ENCODE measurements at places on chromosomes 7 and 10.

GRCh38 chr10:84179059-84179710 is 5.6 kb downstream of the GPR15LG start:
- DNase-seq, result peak; percentile 68

DNA sequence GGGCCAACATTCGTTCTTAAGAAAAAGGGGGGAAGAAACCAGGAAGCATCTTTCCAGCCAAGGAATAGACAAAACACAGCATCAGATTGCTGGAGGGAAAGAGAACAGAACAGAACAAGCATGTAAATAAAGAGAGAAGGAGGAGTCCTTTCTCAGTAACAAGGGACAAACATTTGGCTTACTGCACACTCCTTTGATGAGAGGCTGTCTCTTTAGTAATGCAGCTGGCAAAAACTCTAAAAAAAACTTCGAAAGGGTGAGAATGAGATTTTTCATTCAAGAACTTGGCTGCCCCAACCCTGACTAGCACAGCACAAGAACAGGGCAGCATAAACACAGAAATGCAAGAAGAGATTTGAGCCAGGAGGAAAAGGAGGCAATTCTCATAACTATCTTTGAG is 38.9 kb upstream of the IL6 start:
- no peak for DNase-seq

GRCh38 chr10:44435196-44435595 is 50.3 kb upstream of the CXCL12 start:
- DNase-seq, result no peak

- DNase-seq, result no peak
Measured at GRCh38 chr7:101743995-101744360, 73.4 kb upstream of the CUX1 start.

GRCh38 chr10:58577437-58577777 is 64.7 kb downstream of the BICC1 start:
- peak; percentile 58 for DNase-seq

- no peak for DNase-seq
Measured at GRCh38 chr7:2737771-2738540, 50.0 kb downstream of the AMZ1 start.

GRCh38 chr7:2466675-2467074 is 9.5 kb downstream of the GRIFIN start:
- no peak for DNase-seq

DNA sequence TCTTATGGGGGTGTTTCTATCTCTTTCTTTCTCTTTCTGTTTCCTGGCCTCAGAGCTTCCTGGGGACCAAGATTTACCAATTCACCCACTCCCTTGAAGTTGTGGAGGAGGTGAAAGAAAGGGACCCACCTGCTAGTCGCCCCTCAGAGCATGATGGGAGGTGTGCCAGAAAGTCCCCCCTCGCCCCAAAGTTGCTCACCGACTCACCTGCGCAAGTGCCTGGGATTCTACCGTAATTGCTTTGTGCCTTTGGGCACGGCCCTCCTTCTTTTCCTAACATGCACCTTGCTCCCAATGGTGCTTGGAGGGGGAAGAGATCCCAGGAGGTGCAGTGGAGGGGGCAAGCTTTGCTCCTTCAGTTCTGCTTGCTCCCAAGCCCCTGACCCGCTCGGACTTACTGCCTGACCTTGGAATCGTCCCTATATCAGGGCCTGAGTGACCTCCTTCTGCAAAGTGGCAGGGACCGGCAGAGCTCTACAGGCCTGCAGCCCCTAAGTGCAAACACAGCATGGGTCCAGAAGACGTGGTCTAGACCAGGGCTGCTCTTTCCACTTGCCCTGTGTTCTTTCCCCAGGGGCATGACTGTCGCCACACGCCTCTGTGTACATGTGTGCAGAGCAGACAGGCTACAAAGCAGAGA is 12.2 kb downstream of the AQP1 start:
- DNase-seq, result no peak

GRCh38 chr7:133139801-133140200 is 57.9 kb upstream of the CHCHD3 start:
- DNase-seq, result no peak

DNA sequence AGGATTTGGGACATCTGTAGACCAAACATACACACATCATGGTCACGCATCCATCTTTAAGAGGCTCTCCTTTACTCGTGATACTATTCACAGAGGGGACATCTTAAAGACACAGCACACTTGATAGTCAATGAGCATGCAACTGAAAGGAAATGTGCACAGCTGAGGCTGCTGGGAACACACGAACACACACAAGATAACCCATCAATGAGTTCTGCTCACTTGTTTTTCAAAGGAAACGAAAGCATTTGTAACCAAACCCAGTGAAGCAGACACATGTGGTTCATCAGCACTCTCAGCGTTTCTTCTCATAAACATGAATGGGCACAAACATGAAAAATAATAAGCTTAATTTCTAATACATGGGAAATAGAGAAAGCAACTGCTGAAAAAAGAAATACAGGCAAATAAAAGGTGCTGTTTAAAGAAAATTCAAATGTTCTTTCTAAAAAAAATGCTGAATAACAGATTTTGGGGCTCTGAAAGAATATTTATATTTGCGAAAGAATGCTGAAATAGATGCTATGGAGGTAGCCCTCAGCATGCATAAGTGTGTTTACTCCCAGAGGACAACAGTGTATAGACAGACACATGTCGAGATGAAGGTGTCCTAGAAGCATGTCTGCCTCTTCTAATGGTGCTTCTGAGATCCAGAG is 59.7 kb upstream of the LAMB4 start:
- DNase-seq, result no peak

DNA sequence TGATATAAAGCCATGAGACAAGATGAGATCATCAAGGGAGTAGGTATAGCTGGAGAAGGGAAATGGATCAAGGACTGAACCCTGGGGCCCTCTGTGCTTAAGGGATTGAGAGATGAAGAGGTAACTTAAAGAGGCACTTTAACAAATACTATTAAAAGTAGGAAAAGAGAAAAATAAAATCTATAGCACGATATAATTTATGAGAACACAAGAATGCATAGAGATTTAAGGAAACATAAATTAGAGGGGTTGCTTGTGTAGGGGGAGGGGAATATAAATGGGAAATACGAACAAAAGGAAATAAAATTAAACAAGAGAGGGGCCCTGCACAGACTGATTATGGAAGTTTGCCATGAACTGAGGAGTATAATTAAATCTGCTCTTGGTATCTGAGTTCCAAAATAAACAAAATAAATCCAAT is 15.6 kb upstream of the LRRC17 start:
- no peak for DNase-seq

DNA sequence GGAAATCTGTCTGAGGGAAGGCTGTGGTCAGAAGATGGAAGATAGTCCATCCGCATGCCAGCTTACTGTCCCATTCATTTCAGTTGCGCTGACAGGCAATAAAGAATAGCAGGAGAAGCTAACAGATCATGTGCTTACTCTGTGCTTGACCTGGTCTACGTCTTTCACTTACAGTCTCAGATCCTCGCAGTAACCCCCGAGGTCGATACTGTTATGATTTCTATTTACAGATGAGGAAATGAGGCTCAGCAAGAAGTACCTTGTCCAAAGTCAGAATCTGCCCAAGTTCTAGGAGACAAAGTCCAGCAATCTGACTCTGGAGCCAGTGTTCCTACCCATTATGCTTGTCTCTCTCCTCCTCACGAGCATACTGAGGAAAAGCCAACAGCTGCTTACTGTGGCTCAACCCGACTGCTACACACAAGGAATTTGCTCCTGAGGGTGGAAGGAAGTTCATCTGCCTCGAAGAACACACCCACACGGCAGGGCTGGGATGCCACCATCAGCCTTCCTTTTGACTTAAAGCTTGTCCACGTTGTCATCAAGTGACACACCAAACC is 74.2 kb downstream of the MINPP1 start:
- peak; percentile 57 for DNase-seq

DNA sequence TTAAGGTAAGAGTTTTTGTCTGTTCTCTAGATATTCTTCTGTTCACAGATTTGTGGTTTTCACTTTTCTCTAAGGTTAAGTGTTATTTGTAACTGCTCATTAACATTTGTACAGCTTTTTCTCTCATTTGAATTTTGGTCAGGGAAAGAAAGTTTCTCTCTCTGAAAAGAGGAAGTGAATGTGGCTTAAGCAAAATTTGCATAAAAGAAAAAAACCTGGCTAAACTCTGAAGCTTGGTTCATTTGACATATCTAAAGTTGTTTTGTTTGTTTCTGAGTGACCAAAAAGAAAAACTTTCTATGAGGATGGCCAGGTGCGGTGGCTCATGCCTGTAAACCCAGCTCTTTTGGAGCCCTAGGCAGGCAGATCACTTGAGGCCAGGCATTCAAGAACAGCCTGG is 22.0 kb upstream of the SLC26A4 start:
- DNase-seq, result no peak

DNA sequence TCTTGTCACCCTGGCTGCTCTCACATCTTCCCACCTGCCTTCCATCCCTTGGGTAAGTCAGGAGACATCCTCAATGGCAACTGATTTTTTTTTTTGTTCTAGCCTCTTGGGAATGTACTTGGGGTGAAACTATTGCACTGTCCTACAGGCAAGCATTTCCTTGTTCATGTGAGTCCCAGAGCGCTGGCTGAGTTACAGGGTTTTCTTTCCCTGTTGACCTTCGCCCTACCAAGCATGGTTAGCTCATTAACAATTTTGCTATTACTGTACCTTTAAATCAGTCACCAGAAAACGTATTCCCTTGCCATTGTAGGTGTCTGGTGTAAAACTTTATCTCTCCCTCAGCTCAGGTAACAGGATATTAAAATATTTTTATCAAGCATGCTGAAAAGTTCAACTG is 98.9 kb downstream of the PRLHR start:
- DNase-seq, result no peak

GRCh38 chr7:103597606-103598005 is 151.6 kb upstream of the SLC26A5 start:
- DNase-seq, result no peak

- DNase-seq, result peak; percentile 5
Measured at GRCh38 chr7:94511718-94512117, 2.1 kb downstream of the CASD1 start.

- no peak for DNase-seq
Measured at GRCh38 chr10:114603948-114604347, 54.1 kb downstream of the ABLIM1 start.

GRCh38 chr10:1150638-1150955 is 94.4 kb downstream of the WDR37 start:
- no peak for DNase-seq

DNA sequence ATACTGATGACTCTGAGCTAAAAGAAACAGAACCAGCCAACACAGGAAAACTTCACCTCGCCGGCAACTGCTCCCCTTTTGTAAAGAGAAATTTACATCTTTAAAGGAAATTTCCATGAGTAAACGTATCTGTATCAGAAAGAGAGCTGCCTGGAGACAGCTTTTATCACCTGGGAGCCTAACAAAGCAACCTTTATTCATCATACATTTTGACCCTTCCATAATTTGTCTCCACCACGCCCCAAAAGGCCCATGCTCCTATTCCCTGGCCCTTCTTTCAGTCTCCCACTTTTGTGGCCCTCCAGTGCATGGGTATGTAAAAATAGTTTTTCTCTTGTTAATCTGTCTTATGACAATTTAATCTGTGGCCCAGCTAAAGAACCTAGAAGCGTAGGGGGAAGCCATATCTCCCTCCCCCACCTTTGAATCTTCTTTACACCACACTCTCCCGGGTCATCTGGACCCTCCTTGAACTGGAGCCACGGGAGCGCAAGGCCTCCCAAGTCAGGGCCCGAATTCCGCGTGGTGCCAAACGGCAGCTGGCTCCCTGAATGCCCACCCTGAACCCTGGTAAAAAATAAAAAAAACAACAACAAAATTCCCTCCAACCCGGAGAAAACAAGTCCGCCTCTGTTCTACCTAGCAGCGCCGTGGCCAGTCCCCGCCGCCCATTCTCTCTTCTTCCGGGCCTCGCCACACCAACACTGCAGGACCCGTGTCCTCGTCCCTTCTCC is 15.4 kb upstream of the FKBP9 start:
- no peak for DNase-seq

- no peak for DNase-seq
Measured at GRCh38 chr10:79360499-79361342, 13.5 kb downstream of the PPIF start.

- no peak for DNase-seq
Measured at GRCh38 chr7:77710861-77711260, 14.6 kb downstream of the RSBN1L start.

- DNase-seq, result peak; percentile 79
Measured at GRCh38 chr7:32091608-32092210, 21.5 kb upstream of the PDE1C start.

DNA sequence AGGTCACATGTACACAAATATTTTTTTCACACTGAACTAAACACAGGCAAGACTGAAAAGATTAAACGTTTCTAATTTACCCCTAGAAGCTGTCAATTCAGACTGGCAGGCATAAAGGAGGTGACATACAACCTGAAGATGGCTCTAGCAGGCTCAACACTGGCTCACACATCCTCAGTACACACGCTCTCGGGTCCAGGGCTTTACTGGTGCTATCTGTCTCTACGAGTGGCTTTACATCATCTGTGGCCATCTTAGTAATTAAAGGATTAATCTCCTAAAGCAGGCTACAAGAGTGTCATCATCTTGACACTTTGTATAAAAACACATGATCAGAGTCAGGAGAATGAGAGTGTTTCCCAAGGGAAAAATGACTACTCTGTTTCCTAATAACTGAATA is 57.3 kb downstream of the COPG2 start:
- no peak for DNase-seq

DNA sequence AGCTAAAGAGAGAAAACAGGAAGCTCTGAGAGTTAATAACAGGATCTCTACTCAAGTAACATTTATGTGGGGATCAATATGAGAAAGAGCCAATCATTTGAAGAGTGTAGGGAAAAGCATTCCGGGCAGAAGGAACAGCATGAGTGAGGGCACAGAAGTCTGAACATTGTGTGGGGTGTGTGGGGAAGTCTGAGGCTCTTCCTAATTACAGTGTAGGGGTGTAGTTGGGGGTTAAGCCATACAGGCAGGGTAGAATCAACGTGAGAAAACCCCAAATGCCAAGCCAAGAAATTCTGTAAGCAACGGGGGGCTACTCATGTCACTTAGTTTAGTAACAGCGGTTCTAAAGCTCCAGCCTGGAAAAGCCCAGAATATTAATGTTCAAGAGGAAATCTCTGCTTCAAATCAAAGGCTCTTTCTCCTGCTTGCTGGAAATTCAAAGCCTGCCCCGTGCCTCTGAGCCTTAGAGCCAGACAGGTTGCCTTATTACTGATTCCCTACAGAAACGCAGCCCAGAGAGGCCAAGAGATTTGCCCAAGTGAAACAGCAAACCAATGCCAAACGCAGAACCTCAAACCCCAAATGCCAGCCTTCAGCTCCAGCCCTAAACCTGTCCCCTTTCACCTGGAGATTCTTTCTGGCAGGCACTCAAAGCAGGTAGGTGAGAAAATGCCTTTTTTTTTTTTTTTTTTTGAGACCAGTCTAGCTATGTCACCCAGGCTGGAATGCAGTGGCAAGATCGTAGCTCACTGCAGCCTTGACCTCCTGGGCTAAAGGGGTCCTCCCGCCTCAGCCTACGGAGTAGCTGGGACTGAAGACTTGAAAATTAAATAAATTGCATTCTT is 36.1 kb downstream of the DNAJB12 start:
- DNase-seq, result no peak

GRCh38 chr10:69814251-69814650 is 12.5 kb downstream of the COL13A1 start:
- DNase-seq, result no peak

All from RPMI7951 (cell line).